ENCODE measurements at places on chromosomes 16 and 17. TPM values are rescaled to one million over a fixed set of nuclear protein-coding genes. Genes with fewer than 3 reads are reported as not detected.

DNA sequence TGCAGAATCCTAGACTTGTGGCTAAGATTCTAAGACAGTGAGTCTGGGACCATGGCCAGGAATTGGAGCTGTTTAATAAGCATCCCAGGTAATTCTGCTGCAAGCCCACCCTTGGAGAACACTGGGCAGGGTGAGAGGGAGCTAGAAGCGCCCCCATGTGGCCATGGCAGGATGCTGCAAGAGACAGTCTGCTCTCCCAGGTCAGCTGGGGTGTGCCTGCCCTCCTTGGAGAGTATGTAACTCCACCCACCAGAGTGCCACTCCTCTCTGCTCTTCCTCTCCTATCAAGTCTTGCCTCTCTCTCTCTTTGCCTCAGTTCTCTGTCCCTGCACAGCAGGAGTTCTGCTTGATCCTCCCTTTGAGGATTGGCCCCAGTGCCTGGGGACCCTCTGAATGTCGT lies 14.9 kb downstream of the RCVRN start:
- H3K4me3 ChIP-seq, result no peak overlapping the region
- peaks cover 10% of the 10 kb centered on the region for H3K4me1 ChIP-seq
- H3K27me3 ChIP-seq, result no peaks in the 10 kb centered on the region
- peaks cover 6% of the 10 kb centered on the region for H3K36me3 ChIP-seq
- H3K27ac ChIP-seq, result no peak overlapping the region

GRCh38 chr17:68452724-68453290 lies 4.5 kb downstream of the WIPI1 start:
- H3K27ac ChIP-seq, result no peak overlapping the region
- peaks cover 29% of the 10 kb centered on the region for H3K36me3 ChIP-seq
- H3K27me3 ChIP-seq, result no peaks in the 10 kb centered on the region
- no peak for DNase-seq
- peaks cover 14% of the 10 kb centered on the region for H3K4me1 ChIP-seq

GRCh38 chr17:15106540-15106939 lies 158.6 kb downstream of the PMP22 start:
- peaks cover 6% of the 10 kb centered on the region for H3K4me1 ChIP-seq
- no peaks in the 10 kb centered on the region for H3K27me3 ChIP-seq
- no peak overlapping the region for H3K27ac ChIP-seq
- H3K4me3 ChIP-seq, result no peak overlapping the region

DNA sequence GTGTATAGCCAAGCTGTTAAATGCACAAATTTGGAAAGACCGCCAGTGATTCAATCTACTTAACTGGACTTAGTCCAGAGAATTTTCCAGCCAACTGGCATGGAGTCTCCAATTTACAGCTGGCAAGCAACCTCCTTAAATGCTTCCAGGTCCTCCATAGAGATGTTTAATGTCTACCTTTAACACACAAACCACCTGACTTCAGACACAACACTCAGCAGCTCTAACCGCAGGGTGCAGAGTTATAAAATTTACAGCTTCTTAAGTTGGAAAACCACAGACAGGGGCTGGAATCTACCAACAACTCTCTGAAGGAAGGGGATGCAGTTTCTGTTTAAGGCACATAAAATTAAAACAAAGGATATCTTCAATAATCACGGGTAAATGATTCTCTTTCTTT lies 106.9 kb downstream of the SYCE1L start:
- peaks cover 11% of the 10 kb centered on the region for H3K4me1 ChIP-seq
- no peak overlapping the region for H3K4me3 ChIP-seq
- no peaks in the 10 kb centered on the region for H3K36me3 ChIP-seq
- no peaks in the 10 kb centered on the region for H3K27me3 ChIP-seq
- no peak overlapping the region for H3K27ac ChIP-seq

- no peaks in the 10 kb centered on the region for H3K27me3 ChIP-seq
- H3K4me3 ChIP-seq, result no peak overlapping the region
- peak; percentile 73 for DNase-seq
- H3K4me1 ChIP-seq, result peaks cover 13% of the 10 kb centered on the region
- no peak overlapping the region for H3K27ac ChIP-seq
- peaks cover 32% of the 10 kb centered on the region for H3K36me3 ChIP-seq
Measured at GRCh38 chr17:18967916-18968315, 16.0 kb downstream of the SLC5A10 start.

Gene LRRC37B
- total RNA-seq, result 20.9 TPM

DNA sequence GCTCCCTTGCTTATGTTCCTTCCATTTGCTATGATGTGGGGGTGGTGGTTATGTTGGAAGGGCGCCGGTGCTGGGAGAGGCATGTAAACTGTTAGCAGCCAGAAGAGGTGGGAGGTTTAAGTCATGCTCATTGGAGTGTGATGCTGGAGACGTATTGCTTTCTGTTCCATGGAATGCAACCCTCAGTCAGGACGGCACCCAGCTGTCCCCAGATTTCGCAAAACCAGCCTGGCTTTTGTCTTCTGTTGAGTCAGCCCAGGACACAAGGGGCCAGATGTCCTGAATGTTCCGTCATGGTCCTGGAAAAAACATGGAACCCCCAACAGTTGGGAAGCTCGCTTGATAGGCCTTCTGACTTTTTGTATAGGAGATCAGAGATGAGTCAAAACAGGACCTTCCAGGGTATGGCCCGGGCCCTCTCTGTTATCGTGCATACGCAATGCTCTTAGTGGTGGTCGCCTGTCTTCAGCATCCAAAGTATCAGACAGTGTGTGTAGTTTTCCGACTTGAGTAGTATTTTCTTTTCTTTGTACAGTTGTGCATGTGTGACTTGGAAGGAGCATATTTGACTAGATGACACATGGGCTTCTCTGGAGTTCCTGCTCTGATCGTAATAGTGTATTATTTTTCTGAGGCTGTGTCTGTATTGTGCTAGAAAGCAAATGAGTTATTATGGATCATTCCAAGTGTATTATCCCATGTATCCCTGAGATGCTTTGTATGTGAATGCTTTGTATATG lies 201.9 kb downstream of the SNX29 start:
- no peaks in the 10 kb centered on the region for H3K27me3 ChIP-seq
- no peak for DNase-seq
- no peak overlapping the region for H3K27ac ChIP-seq
- no peaks in the 10 kb centered on the region for H3K4me1 ChIP-seq
- no peaks in the 10 kb centered on the region for H3K36me3 ChIP-seq

Gene GNAO1
- total RNA-seq, result not detected

DNA sequence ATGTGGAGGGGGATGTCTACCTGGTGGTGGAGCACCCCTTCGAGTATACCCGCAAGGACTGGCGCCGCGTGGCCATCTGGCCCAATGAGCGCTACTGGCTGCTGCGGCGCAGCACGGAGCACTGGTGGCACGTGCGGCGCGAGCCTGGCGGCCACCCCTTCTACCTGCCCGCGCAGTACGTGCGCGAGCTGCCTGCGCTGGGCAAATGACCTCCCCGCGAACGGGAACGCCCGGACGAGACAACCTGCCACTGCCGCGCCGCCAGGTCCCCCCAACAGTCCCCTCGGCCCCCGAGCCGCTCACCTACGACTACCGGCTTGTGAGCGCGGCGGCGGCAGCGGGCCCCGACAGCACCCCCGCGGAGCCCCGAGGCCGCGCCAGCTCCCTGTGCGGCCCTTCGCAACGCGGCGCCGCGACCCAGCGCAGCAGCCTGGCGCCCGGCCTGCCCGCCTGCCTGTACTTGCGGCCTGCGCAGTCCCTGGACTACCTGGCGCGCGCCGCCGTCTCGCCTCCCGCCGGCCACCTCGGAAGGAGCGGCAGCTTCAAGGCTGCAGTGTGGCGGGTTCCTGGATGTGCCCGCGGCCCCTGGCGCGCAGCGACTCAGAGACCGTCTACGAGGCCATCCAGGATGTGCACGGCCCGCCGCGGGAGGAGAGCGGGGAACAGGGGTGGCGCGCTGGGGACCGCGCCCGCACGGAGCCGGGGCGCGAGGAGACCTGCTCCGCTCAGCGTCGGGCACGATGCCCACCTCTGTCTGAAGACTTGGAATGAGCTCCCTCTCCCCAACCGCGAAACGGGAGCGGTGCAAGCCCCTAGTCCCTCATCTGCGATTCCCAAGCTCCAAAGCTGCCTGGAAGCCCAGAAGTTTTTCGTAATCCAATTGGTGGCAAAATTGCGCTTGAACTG lies 48.7 kb upstream of the AMZ2 start:
- no peaks in the 10 kb centered on the region for H3K36me3 ChIP-seq
- H3K27me3 ChIP-seq, result peaks cover 54% of the 10 kb centered on the region
- no peaks in the 10 kb centered on the region for H3K4me1 ChIP-seq
- no peak overlapping the region for H3K4me3 ChIP-seq
- H3K27ac ChIP-seq, result no peak overlapping the region
- DNase-seq, result no peak

Gene TMEM114
- total RNA-seq, result not detected

Gene CACNG5
- not detected for total RNA-seq

DNA sequence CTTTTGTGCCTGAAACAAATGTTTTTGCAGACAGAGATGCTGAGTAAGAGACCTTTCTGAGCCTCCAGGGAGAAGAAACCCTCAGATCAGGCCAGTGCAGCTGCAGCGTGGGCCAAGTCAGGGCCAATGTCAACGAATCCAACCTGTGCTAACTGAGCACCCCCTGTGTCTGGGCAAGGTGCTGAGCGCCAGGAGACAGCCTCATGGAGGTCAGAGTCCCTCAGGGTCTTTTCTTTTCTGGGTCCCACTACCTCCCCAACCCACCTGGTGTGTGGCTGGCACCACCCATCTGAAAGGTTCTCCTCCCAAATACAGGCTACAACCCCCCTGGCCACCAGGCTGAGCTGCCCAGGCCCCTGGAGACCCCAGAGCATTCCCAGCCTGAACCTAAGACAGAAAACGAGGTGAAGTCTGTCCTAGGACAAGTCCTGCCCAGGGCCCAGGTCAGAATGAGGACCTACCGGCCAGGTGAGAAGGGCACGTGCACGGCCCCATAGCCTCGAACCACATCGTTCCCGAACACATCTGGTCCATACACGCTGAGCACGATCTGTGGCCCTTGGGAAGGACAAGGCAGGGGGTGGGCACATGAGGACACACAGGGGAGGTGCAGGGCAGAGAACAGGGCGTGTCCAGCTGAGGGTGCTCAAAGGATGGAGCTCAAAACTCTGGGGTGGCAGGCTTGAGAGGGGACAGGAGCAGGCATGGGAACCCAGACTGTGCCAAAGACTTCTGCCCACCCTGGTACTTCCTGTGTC lies 15.0 kb downstream of the B9D1 start:
- H3K27ac ChIP-seq, result peak overlapping the region; percentile 77
- H3K4me3 ChIP-seq, result no peak overlapping the region
- DNase-seq, result no peak
- no peaks in the 10 kb centered on the region for H3K27me3 ChIP-seq

DNA sequence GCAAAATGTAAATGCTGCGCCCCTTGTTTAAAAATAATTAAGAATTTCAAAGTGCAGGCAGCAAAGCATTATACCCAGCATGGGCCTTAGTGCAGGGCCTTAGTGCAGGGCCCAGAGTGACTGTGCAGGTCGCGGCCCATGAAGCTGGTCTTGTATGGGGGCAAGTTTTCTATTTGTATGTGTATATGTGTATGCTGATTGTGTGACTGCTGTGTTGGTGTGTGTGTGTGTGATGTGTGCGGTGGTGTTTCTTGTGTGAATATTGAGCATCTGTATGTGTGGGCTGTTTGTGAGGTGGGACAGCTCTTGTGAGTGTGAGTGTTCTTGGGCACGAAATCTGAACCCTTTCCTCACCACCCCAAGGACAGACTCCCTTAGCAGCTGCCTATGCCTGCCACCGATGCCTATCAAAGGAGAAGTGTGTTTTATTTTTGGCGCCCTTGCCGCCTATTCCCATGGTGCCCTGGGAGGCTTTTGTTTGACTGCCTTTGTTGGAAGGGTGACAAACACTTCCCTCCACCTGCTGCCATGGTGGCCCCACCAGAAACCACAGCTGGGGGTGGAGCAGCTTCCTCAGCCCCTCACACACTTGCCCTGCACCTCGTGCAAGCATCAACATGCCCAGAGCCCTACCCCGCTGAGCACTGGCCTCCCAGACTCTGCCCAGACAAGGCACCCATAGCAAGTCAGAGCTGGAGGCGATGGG lies 18.0 kb downstream of the CCR7 start:
- no peak overlapping the region for H3K4me3 ChIP-seq
- peak; percentile 92 for DNase-seq
- H3K36me3 ChIP-seq, result no peaks in the 10 kb centered on the region
- H3K27ac ChIP-seq, result peak overlapping the region; percentile 86
- H3K4me1 ChIP-seq, result peaks cover 43% of the 10 kb centered on the region

DNA sequence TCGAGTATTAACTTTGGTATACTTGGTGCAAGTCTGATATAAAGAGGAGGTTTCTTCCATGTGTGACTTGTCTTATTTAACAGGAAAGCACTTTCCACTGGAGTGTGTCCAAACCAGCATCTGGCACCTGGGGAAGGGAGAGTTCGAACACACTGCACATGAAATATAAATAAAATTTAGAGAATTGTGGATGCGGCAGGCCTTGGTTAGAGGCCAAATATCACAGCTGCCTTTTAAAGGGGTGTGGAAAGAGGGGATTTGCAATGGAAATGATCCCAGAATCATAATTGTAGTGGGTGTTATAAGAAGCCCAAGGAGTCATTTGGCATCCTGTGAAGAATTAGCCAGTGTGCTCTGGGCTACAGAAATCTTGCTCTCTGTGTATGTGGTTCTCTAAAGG lies 4.3 kb upstream of the NXN start:
- H3K36me3 ChIP-seq, result no peaks in the 10 kb centered on the region
- no peaks in the 10 kb centered on the region for H3K27me3 ChIP-seq
- no peak overlapping the region for H3K4me3 ChIP-seq
- peaks cover 5% of the 10 kb centered on the region for H3K4me1 ChIP-seq
- no peak for DNase-seq
- H3K27ac ChIP-seq, result no peak overlapping the region

Gene KCNJ18
- not detected for total RNA-seq

DNA sequence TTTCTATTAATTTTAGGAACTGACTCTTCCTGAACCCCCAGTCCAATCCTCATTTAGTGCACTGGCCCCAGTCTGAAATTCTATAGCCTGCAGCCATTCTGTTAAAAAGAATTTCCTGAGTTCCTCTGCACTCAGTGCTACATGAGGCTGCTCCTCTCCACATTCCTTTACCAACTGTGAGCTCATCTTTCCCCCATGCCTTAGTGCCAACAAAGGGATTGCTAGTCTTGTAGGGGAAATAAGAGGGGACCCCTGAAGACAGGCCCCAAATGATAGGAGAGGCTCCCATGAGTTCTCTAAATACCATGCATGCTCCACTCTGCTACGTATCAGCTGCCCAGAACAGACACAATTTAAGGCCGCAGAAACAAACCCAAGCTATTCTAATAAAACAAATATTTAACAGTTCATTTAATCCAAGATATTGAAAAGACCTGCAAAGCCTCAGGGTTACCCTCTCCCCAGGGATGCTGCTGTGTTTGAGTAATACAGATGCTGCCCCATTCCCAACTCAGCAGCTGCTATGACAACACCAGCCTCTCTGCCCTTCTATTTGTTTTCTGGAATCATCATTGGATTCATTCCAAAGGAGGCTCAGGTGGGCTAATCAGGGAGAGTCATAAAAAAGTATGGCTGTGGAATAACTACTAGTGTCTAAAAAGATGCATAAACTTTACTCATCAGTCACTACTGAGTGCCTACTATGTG lies 228.5 kb downstream of the TOX3 start:
- H3K27me3 ChIP-seq, result no peaks in the 10 kb centered on the region
- no peak for DNase-seq
- no peak overlapping the region for H3K27ac ChIP-seq
- no peak overlapping the region for H3K4me3 ChIP-seq
- H3K4me1 ChIP-seq, result no peaks in the 10 kb centered on the region

Gene TBC1D3
- total RNA-seq, result 3.6 TPM
